Ascending aorta (tissue), 2 donors: ENCODE measurements at places on chromosomes 4 and X.

DNA sequence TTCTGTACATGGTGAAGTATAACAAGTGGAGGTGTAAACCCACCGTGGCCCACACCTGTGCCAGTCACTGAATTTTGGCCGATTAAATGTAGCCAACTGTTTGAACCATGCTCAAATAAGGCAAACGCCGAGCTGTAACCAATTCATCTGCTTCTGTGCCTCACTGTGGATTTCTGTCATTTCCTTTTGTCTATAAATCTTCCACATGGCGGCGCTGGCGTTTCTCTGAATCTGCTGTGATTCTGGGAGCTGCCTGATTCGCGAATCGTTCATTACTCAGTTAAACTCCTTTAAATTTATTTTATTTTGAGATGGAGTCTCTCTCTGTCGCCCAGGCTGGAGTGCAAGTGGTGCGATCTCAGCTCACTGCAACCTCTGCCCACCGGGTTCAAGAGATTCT is 19.2 kb downstream of the SUPT20HL2 start:
- DNase-seq = no peak

DNA sequence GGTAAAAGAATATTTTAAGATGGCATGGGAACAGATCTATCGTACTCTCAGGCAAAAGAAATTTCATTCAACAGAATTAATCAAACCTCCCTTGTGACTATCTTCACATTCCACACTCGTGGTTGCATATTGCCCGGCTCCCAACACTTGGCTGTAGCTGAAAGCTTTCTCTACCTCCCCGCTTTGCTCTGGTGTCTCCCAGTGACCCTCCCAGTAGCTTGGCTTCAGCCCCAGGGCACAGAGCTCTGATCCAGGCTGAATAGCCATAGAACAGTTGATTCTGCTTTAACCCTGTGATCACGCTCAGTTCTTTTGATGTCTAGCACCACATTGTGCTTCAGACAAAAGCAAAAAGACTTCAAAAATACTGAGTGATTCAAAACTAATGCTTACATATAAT is 24.6 kb downstream of the SLC7A11 start:
- DNase-seq = no peak

- no peak for DNase-seq
Measured at GRCh38 chr4:71198958-71199357, 139.9 kb upstream of the SLC4A4 start.

GRCh38 chr4:145720656-145721055 is 40.7 kb downstream of the C4orf51 start:
- DNase-seq = no peak

DNA sequence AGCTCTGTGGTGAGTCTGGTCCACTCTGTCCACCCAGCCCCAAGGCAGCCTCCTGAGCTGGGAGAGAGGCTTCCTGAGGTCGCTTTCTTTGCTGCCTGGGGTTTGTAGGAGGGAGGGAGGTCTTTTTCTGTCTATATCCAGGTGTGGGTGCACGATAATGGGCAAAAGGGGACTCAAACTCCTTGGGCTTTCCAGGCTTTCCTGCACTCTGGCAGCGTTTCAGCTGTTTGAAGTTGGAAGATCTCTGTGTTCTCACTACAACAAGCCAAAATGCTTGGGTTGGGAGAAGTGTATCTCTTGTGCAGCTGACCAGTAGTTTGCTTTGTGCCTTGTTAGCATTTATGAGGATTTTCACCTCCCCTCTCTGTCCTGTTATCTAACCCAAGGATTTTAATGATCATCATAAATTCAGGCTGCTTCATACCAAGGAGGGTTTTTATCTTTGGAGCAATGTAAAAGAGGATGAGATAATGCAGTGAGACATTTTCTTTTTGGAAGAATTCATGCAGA is 126.3 kb downstream of the REPS2 start:
- no peak for DNase-seq

GRCh38 chr4:54539500-54540029 is 118.2 kb upstream of the KIT start:
- DNase-seq = peak; percentile 64

DNA sequence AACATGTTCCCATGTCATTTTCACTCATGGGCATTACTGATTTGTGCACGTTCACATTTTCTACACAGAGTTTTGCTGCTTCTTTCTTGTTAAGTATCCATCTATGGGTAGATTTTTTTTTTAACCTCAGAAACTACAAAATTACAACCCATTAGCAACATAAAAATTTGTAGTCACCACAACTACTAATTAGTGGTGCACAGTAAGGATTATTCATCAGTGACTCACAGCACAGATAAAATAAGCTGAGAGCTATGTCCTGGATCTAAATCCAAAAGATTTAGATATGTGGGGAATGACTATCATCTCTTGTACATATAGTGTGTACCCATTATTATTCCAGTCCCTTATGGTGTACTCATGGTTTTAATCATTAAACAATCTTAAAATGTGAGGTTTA is 19.7 kb upstream of the AMELX start:
- no peak for DNase-seq

DNA sequence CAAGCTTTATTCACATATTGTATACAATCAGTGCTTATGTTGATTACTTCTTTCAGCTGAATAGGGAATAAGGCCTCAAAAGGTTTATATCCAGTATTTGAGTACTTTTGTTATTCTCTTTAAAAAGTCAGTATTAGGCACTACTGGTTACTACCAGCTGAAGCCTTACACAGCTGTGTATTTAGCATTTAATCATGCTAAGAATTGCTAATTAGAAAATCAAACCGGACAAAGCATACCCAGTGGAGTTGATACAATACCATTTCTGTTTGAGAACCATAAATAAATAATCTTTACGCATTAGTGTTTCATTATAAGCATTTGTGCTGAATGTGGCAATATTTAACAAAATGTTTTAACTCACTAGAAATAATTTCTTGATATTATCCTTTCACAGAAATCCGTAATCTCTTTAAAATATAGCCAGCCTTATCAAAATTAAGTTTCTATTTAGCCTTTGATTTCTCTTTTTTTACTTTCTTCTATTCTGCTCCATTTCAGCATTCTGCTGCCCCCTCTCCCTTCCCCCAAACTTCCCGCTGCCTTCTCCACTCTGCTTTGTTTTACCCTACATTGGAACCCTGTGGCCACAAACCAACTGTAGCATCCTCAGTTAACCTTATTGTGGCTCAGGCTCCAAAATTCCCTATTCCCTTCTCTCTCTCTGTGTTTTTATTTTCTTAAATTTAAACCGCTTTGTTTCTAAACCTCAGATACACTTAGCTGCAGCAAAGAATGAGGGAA is 37.8 kb downstream of the UGT8 start:
- no peak for DNase-seq

GRCh38 chrX:46268412-46268811 is 276.8 kb downstream of the ZNF674 start:
- no peak for DNase-seq

GRCh38 chr4:121252224-121252806 is 88.2 kb upstream of the TNIP3 start:
- DNase-seq = peak; percentile 71

DNA sequence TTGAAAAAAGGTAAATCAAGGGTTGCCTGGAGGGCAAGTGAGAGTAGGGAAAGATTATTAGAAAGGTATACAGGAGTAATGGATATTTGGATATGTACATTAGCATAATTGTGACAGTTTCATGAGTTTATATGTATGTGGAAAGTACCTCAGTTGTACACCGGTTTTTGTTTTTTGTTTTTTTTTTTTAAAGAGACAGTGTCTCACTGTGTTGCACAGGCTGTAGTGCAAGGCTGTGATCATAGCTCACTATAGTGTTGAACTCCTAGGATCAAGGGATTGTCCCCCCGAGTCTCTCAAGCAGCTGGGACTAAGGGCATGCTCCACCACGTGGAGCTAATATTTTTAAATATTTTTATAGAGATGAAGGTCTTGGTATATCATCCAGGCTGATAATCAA is 15.3 kb upstream of the HPGD start:
- no peak for DNase-seq

DNA sequence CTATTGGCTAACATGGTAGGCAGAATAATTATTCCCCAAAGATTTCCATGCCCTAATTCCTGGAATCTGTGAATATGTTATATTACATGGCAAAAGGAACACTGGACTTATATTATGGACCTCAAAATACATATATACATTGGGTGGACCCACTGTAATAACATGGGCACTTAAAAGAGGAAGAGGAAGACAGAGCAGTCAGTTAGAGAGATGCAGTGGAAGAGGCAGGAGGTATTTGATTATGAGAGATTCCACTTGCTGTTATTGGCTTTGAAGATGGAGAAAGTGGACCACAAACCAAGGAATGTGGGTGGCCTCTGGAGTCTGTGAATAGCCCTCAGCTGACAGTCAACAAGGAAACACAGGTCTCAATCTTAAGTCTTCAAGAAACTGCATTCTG is 14.0 kb upstream of the ART3 start:
- DNase-seq = no peak
